ENCODE measurements at places on chromosomes 3 and 15.

- DNase-seq = peak; percentile 46
Observed at GRCh38 chr3:169475978-169476698, 187.4 kb downstream of the MECOM start.

- DNase-seq = peak; percentile 30
Observed at GRCh38 chr15:62828364-62828763, 214.2 kb upstream of the TPM1 start.

GRCh38 chr3:146308222-146308621 is 57.3 kb upstream of the PLSCR4 start:
- DNase-seq = no peak

- DNase-seq = no peak
Observed at GRCh38 chr15:41690636-41691035, 30.4 kb downstream of the MGA start.

GRCh38 chr3:151183265-151183671 is 19.7 kb downstream of the GPR171 start:
- DNase-seq = peak; percentile 70

GRCh38 chr3:187208159-187208558 is 10.9 kb downstream of the RTP1 start:
- peak; percentile 45 for DNase-seq

DNA sequence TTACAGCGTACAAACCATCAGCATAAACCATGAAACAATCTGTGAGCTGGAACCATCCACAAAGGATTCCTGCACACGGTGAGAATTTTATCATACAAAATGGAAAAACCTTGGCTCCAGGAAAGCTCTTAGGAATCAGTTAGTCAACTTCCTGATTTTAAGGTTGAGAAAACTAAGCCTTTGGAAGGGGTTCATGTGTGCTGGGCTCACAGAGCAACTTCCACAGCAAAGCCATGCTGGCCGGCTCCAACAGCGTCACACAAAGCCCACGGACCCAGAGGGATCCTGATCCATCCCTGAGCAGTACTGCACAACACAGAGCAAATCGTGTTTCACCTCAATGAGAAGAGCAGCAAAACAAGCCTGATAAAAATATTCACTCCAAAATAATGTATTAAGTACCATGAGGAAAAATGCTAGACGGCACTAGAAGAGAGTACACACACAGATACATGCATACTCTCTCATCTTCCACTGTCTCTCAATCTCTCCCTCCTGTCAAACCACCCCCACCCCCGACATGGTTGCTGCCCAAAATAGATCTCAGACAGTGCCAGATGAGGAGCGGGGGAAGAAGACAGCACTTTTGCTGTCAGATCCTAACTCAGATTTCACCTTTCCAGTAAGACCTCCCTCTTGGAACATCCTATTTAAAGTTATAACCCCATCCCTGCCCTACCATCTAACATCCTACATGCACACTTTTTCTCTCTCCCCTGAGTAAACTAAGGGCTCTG is 58.6 kb downstream of the MB21D2 start:
- no peak for DNase-seq

DNA sequence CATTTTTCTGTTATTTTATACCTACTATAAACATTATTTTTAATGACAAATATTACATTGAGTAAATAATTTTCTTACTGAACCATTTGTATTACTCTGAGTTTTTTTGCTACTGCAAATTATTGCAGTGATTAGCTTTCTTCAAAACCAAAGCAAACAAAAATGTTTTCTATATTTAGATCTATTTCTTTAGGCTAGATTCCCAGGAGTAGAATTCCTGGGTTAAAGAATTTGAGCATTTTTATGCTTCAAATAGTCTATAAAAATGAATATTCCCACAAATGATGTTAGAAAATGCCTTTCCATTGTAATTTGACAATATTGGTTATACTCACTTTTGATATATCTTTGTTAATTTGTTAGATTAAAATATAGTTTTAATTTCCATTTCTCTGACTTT is 76.8 kb downstream of the LEKR1 start:
- no peak for DNase-seq

DNA sequence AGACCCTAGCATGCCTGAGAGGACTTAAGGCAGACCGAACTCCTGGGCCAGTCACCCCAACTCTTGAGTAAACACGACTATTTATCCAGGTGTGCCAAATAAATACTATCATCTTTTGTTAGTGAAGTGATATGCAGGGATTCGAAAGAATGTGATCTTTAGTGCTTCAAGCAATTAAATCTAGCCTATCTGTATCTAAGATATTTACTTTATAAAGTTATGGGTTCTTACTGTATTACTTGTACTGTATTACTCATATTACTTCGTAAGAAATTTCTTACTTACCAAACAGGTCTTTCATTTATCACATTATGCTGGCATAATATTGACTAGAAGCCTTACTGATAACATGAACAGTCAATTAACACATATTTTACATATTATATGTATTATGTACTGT is 211.6 kb upstream of the NECTIN3 start:
- DNase-seq = no peak

- DNase-seq = peak; percentile 71
Observed at GRCh38 chr15:88274553-88275460, 18.3 kb upstream of the NTRK3 start.

DNA sequence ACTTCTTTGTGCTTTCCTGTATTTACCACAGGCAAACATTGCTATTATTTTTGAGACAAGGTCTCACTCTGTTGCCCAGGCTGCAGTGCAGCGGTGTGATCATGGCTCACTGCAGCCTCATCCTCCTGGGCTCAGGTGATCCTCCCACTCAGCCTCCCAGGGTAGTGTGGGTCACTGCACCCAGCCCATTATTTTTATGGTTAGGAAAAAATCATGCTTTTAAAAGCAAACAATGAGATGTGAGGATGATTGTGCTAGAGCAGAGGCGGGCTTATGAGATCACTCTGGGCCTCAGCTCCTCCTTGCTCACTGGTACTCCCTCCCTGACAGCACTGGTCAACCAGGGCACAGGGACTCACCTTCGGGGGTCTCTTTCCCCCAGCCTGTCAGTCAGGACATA is 2.2 kb downstream of the MAN2C1 start:
- DNase-seq = no peak

GRCh38 chr15:92616621-92617548 is 38.7 kb downstream of the FAM174B start:
- DNase-seq = no peak

- DNase-seq = no peak
Observed at GRCh38 chr3:46369675-46370132, 1.0 kb upstream of the CCR5 start.

GRCh38 chr3:56985878-56986277 is 74.6 kb upstream of the SPATA12 start:
- no peak for DNase-seq

GRCh38 chr3:10312861-10313260 is 8.1 kb downstream of the SEC13 start:
- no peak for DNase-seq

DNA sequence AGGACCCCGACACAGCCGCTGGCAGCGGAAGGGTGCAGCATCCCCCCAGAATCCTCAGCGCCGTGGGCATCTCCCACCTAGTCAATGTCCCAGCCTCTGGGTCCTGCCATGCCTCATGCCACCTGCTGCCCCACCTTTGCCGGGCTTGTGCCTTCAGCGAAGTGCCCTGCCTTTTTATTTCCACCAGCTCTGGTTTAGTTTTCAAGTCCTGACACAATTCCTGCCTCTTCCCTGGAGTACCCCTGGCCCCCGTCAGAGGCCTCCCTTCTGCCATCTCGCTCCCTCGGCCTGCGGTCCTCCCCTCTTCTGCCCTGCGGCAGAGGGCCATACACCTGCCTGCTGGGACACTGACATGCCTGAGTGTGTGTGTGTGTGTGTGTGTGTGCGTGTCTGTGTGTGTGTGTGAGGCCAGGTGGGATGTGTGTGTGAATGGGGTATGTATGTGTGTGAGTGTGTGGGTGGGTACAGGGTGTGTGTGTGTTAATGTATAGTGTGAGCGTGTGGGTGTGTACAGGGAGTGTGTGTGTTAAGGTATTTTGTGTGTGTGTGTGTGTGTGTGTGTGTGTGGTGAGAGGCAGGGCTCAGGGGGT is 129.9 kb downstream of the SMAD6 start:
- no peak for DNase-seq

- no peak for DNase-seq
Observed at GRCh38 chr15:40538976-40539375, 25.9 kb downstream of the CCDC32 start.

DNA sequence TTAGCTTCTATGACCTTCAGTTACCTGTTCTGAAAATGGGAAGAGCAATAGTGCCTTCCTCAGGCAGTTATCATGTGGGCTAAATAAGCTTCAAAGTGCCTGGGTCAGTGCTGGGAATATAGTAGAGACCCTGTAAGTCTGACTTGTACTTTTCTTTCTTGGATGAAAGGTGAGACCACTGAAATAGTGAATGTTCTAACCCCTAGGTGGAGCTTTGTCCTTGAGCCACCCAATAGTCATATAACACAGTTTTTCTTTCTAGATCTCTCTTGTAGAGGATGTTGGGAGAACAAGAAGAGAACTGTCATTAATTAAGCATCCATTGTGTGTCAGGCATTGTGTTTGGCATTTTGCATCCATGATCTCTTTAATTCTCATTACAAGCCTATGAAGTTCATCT is 13.0 kb upstream of the BFSP2 start:
- no peak for DNase-seq

DNA sequence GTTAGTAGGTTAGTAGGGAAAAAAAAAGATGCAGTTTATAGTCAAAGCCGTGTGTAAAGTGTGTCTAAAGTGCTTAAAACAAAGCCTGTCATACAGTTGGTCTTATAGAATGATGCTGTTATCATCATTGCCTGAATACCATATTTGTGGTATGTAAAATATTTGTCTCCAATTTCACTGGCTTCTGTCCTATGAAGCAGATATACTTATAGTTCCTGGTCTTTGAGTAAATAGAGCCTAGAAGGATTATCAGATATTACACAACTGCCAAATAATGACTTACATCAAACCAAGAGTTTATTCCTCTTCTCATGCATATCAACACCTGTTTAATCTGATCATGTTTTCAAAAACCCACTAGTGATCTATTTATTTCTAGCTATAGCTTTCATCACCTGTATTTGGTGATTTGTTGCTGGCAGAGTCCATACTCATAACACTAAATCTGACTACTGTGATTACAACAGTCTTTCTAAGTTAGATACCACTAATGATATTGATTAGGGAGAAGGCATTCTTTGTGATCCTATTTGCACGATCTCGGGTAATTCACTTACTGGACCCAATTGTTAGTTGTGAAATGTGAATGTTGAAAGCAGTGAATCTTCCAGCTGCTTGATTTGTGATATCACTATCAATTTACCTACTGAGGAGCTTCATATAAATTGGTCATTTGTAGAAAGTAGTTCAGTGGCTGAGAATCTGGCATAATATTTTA is 413.7 kb downstream of the LPP start:
- no peak for DNase-seq

- peak; percentile 50 for DNase-seq
Observed at GRCh38 chr3:16906682-16907081, 21.9 kb downstream of the PLCL2 start.
